Thymus (tissue), 14 donors: ENCODE measurements at places on chromosomes 13 and 19. TPM values are rescaled to one million over a fixed set of nuclear protein-coding genes. Genes with fewer than 3 reads are reported as not detected.

Gene ZNF20
- 7.7 TPM for total RNA-seq

GRCh38 chr13:96481482-96481881 is 391.6 kb downstream of the HS6ST3 start:
- DNase-seq: no peak

Gene PRR12
- total RNA-seq: 2.3 TPM

Gene PABPC3
- 0.09 TPM for total RNA-seq

GRCh38 chr19:52992109-52993004 is 21.4 kb upstream of the ERVV-1 start:
- no peak for DNase-seq

GRCh38 chr19:12859546-12859945 is 21.2 kb downstream of the MAST1 start:
- no peak for DNase-seq

Gene C13orf42
- total RNA-seq: 0.05 TPM

GRCh38 chr13:29382021-29382420 is 213.5 kb downstream of the SLC7A1 start:
- no peak for DNase-seq

GRCh38 chr13:111251646-111252445 is 68.6 kb upstream of the TEX29 start:
- no peak for DNase-seq

DNA sequence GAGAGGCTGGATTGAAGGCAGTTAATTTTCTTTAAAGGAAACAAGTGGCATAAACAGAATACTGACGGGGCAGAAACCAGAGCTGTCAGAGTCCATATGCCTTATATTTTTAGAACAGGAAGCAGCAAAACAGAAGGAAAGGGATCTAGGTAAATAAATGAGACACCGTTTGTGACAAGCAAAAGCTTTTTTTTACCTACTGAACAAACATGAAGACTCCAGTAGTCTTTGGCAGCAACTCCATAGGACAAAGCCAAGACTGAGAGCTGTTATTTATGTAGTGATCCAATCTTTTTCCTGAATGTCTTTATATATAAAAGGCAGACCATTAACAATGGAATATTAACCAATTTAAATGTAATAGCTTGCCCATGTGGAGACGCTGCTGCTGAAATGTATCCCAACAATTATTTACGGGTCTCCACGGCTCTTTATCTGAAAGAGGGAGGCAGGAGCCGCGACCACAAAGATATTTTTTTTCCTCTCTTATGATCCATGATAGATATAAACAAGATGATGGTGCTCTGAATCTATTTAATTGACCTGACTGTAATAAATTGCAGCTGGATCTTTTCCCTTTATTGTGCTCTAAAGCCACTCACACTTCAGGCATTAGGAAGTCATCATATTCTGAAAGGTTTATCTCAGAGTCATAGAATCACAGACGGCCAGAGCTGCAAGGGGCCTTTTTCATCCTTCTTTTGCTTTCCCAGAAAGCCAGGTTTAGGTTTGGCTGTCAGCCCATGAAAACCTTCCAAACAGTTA is 687.8 kb downstream of the EFNB2 start:
- no peak for DNase-seq

DNA sequence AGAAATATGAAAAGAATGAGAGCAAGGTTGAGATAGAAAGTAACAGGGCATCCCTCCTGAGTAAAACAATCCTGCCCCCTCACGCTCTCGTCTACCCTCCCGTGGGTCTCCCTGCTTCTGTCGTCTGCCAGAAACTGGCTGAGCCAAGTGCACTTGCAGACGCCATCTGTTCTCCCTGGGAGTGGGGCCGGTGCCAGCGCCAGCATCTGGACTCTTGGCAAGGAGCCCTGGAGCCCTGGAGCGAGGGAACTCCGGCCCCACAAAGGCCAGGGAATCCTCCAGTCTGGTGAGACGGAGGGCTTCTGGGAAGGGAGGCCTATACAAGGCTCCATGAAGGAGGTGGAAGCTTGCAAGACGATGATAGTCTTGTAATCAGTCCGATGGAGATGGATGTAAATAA is 2.3 kb upstream of the TMEM91 start:
- no peak for DNase-seq

DNA sequence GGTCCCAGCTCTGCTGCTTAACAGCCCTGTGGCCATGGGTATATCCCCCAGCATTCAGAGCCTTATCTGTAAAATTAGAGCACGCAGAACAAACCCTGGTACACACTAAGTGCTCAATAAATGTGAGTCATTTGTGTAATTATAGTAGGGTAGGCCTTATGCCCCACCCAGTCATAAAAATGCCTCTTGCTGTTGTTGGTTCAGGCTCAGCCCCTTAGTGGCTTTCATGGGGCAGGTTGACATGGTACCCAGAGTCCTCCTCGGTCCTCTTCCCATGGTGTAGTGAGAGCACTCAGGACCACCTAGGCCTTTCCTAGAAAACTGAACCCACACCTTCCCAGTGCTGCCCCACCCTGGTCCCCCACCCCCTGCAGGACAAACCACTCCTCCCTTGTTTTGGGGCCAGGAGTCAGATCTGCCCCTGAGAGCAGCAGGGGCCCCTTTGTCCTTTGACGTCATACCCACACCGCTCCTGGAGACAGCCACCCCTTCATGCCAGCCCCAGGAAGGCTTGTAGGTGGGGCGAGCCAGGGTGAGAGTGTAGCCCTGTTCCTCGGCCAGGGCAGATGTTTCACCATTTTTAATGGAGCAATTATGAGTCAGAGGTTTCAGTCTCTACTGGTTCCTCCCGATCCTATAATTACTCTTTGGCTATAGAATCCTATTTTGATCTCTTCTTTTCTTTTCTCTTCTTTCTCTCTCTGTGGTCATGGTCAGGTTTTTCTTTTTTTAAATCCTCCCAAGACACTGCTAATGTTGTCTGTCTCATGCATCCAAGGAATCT is 36.8 kb downstream of the ACTN4 start:
- DNase-seq: no peak

GRCh38 chr13:37435881-37436280 is 162.7 kb downstream of the POSTN start:
- DNase-seq: no peak

Gene HIPK4
- under 0.01 TPM for total RNA-seq

Gene IL12RB1
- 7.4 TPM for total RNA-seq

- DNase-seq: no peak
Observed at GRCh38 chr19:17733127-17733526, 13.8 kb downstream of the MAP1S start.

Gene ALDH16A1
- 28.5 TPM for total RNA-seq

GRCh38 chr19:18457483-18458331 is 19.8 kb upstream of the ISYNA1 start:
- no peak for DNase-seq

Gene VSTM2B
- total RNA-seq: not detected

DNA sequence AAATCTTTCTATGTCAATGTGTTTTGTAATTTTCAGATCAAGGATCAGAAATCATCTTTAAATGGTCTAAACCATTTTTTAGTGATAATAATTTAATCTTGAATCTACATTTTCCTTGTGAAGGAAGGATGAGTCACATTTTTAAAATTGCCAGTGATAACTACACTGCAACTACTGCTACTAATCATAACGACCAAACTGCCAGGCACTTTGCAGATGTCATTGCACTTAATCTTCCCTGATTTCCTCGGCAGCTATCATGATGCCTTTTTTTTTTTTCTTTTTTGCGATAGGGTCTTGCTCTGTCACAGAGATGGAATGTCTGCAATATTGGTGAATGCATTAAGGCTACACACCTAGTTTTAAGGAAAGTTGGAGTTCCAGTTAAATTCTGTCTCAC is 41.4 kb upstream of the SLC10A2 start:
- DNase-seq: no peak

Gene KANK3
- 3.3 TPM for total RNA-seq

Gene MAST1
- total RNA-seq: 0.38 TPM

- DNase-seq: no peak
Observed at GRCh38 chr19:9937001-9937411, 691 bp upstream of the OLFM2 start.

- DNase-seq: no peak
Observed at GRCh38 chr13:84925443-84925842, 873.8 kb downstream of the SLITRK6 start.
